Stimulated activated CD4-positive, alpha-beta T cell treated with anti-CD3 and anti-CD28 coated beads, Interleukin-1b, Interleukin-23, amount 100 ng/mL, for 1 hour (primary cell): ENCODE measurements at places on chromosomes 16 and 17.

- DNase-seq, result no peak
Measured at GRCh38 chr17:41919840-41920579, 1.3 kb upstream of the ACLY start.

- DNase-seq, result no peak
Measured at GRCh38 chr17:80478487-80479245, 2.3 kb upstream of the NPTX1 start.

DNA sequence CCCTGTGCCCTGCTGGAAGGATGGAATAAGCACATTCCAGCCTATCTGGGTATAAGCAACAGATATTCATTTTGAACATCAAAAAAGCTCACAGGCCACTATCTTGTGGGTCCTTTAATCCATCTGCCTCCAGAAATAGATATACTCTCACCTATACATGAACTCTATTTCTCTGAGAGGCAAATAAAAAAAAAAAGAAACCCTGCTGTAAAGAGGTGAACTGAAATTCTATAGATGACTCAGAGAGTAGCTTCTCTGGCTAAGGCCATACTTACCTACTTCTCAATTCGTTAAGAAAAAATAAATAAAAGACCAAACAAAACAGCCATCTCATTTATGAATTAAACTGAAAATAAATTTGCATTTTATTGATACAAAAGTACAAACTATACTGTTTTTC, 86.3 kb downstream of the DYNLRB2 start:
- DNase-seq, result no peak

DNA sequence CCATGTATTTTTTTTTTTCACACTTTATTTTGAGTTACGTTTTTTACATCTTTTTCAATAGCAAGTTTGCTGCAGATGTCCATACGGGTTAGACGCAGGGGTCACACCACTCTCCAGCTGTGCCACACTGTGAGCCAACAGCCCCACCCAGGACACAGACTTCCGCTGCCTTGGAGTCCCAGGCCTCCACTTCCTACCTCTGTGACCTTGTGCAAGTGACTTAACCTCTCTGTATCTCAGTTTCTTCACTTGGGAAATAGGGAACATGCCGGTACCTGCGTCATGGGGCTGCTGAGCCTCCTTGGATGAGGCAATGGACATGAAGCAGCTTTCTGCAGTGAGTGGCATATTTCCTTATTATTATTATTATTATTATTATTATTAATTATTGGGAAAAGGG, 3.3 kb upstream of the PITPNA start:
- no peak for DNase-seq

- DNase-seq, result peak; percentile 44
Measured at GRCh38 chr17:29140051-29140621, 40.1 kb downstream of the MYO18A start.

DNA sequence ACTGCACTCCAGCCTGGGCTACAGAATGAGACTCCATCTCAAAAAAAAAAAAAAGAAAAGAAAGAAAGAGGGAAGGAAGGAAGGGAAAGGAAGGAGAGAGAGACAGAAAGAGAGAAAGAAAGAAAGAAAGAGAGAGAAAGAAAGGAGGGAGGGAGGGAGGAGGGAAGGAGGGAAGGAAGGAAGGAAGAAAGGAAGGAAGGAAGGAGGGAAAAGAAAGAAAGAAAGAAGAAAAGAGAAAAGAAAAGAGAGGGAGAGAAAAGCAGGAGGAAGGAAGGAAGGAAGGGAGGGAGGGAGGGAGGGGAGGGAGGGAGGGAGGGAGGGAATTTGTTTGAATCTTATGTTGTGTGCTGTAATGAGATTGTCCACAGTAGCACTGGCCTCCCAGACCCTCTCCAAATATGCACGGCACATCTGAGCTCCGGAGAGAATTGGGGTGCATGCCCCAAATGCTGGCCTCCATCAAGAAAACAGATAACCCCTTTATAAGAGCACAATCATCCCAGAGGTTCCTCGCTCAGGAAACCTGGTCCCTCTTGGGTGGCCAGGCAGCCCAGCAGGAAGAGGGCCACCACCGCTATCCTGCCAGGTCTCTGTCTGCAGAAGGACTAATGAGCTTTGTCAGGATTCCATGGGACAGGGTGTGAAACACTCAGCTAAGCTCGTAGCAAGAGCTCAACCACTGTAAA, 8.8 kb upstream of the EIF1 start:
- no peak for DNase-seq

- no peak for DNase-seq
Measured at GRCh38 chr17:48357779-48358602, 72.0 kb downstream of the SKAP1 start.

GRCh38 chr16:87830673-87831420, 38.5 kb downstream of the SLC7A5 start:
- no peak for DNase-seq

GRCh38 chr17:53630115-53630514, 192.6 kb upstream of the KIF2B start:
- DNase-seq, result no peak

DNA sequence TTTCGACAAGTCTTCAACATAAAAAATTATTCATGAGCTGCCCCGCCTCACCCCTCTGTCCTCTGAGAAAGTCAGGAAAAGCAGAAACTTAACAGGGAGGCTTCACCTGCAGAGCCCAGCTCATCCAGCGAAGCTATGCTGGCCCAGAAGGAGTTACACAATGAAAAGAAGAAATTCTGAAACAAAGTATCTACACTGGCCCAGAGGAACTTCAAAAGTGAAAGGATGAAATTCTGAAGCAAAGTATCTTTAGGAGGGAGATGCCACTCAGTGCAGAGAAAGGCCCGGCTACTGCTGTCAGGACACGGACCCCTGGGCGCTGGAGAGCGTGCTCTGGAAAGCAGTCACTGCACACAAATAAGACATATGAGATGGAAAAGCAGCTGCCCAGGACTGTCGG, 1.6 kb downstream of the GALNS start:
- DNase-seq, result no peak

GRCh38 chr16:13816701-13817100, 103.3 kb upstream of the ERCC4 start:
- DNase-seq, result no peak

GRCh38 chr17:45742251-45742650, 41.9 kb upstream of the CRHR1 start:
- DNase-seq, result no peak

DNA sequence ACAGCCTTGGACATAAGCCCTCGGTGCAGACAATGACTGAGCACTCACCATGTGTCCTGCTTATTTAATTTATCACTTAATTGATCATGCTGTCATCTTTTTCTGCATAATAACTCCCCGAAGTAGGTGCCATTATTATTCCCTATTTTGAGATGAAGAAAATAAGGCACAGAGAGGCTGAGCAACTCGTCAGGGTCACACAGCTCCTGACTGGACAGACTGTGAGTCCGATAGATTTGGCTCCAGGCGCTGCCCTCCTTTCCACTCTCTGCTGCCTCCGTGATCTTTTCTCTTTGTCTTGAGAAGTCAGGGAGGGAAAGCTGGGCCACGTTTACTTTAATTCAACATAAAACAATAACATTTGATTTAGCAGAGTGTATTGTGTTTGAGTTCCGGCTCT, 19.0 kb upstream of the N4BP1 start:
- DNase-seq, result no peak

GRCh38 chr17:16652847-16653366, 743 bp downstream of the ZNF624 start:
- no peak for DNase-seq

- DNase-seq, result no peak
Measured at GRCh38 chr16:7497691-7498090, 165.0 kb downstream of the RBFOX1 start.

- no peak for DNase-seq
Measured at GRCh38 chr16:76294396-76295214, 17.4 kb downstream of the CNTNAP4 start.

DNA sequence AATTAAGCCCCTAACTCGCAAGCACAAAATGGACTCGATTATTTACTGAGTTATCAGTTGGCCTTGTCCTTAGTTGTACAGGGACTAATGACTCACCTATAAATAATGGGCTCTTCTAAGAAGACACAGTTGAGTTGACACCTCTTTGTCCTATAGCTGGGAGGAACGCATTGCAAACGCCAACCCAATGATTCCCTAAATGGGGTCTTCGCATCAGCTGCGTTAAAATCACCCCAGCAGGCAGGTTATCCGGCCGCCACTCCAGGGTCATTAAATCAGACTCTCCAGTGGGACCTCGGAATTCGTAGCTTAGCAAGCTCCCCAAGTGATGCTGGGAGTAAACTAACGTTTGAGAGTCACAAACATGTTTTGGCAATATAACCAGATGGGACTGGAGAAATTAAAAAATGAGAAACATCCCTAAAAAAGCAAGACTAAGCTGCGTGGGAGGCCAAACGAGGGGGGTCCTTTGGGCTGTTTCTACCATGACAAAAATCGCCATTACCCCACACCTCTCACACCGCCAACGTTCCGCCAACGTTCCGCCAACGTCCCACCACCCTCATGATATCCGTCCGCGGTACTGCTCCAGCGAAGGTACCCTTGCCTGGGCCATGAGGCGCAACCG, 932 bp upstream of the NFE2L1 start:
- DNase-seq, result no peak

- no peak for DNase-seq
Measured at GRCh38 chr17:68700421-68700820, 99.3 kb upstream of the FAM20A start.

- DNase-seq, result no peak
Measured at GRCh38 chr17:56909742-56910508, 3.9 kb downstream of the TRIM25 start.

DNA sequence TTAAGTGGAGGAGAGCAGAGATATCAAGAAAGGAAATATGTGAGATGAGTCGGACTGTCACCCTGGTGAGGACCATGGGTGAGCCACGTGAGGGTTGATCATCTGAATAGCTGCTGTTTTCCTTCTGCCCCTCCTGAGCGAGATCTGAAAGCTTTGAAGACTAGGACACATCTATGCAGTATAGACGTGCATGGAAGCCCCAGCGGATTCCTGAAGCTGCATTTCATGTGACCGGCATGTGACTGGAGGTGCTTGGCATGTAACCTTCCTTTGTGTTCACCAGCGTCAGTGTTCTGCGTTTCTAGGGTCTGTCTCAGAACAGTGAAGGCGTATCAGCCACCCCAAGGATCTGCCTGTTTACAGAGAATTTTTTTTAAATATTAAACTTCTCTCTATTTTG, 75.1 kb downstream of the MSI2 start:
- no peak for DNase-seq

GRCh38 chr16:8851761-8852403, 16.9 kb downstream of the CARHSP1 start:
- no peak for DNase-seq

- no peak for DNase-seq
Measured at GRCh38 chr16:1701216-1701878, 4.6 kb upstream of the MAPK8IP3 start.

- DNase-seq, result no peak
Measured at GRCh38 chr17:48513097-48513496, 17.7 kb downstream of the HOXB1 start.

GRCh38 chr17:39079836-39080235, 71.6 kb downstream of the PLXDC1 start:
- no peak for DNase-seq

- no peak for DNase-seq
Measured at GRCh38 chr17:34673995-34674890, 94.9 kb downstream of the TMEM132E start.

DNA sequence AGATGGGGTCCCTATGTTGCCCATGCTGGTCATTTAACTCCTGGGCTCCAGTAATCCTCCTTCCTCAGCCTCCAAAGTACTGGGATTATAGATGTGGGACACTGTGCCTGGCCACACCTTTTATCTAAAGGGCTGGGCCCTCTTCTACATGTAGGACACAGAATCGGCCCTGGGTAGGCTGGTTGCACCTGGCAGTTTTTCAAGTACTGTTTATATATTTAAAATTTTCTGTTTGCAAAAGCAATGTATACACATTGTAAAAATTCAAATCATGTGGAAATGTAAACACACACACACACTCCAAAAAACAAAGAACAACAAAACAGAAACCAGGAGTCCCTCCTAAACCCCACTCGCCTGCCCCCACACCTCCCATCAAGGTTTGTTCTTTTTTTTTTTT, 28.1 kb upstream of the SIAH1 start:
- DNase-seq, result no peak

DNA sequence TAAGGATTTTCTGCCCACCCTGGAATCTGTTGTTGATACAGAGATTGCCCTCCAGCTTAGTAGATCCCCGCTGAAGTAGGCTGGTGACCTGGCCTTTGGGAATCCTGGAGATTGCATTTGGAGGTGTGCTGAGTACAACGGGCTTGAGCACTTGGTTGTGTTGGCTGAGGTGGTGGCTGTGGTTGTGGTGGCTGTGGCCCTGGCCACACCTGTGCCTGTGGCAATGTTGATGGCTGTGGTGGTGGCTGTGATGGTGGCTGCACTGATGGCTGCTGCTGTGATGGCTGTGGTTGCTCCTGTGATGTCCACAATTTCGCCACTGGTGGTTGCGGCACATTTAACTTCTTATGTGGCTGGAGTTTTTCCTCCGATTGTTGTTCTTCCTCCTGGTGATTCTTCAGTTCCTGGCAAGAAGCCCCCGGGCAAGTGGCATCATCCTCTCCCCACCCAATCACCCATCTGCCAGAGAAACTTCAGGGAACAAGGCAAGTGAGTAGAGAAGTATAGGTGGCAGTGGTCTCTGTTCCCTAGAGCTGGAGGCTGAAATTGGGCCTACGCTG, 4.2 kb downstream of the CCDC200 start:
- no peak for DNase-seq

GRCh38 chr16:79076047-79076767, 524.3 kb downstream of the MAF start:
- no peak for DNase-seq

DNA sequence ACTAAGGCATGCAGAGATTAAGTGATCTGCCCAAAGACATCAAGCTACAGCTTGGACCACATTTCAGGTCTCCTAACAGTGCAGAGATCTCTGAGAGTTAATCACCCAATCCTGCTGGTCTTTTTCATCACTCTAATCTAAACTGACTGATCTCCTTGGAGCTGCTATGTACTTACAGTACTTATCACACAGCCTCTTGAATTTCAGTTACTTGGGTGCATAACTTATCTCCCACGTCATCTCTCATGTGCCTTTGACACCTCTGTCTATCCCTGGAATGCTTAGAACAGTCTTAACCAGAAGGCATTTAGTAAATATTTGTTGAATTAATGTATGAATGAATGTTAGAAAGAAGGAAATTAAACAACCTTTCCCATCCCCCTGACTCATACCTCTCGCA, 139.0 kb downstream of the SNX11 start:
- no peak for DNase-seq

GRCh38 chr17:1648173-1648962, 1.3 kb downstream of the RILP start:
- no peak for DNase-seq
